ENCODE measurements at places on chromosomes 7 and 10. TPM values are rescaled to one million over a fixed set of nuclear protein-coding genes. Genes with fewer than 3 reads are reported as not detected.

DNA sequence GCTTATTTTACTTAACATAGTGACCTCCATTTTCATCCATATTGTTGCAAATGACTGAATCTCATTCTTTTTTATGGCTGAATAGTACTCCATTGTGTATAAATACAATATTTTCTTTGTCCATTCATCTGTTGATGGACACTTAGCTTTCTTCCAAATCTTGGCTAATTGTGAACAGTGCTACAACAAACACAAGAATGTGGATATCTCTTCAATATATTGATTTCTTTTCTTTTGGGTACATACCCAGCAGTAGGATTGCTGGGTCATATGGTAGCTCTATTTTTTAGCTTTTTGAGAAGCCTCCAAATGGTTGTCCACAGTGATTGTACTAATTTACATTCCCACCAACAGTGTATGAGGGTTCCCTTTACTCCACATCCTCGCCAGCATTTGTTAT, 58.0 kb downstream of the CREB5 start:
- no peak for DNase-seq

DNA sequence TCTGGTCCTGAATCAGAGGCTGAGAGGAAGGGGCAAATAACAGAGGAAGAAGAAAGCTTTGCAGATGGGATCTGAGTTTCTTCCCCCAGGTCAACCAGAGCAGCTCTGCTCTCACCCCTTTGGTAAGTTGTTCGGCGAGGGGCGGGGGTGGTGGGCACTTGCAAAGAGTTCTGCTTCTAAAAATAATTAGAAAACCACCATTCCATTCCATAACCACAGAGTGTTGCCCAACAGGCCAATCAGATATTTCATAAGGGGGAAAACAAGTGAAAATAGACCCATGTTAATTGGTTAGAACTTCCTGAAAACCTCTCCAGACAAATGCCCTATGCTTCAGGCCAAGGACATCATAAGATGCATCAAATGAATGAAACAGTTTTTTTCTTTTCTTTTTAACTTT, 43.6 kb upstream of the R3HCC1L start:
- no peak for DNase-seq

GRCh38 chr10:29820890-29821461, 186.2 kb upstream of the SVIL start:
- peak; percentile 90 for DNase-seq

GRCh38 chr10:103802081-103802480, 53.3 kb downstream of the SH3PXD2A start:
- DNase-seq = no peak

GRCh38 chr7:76069238-76069638, 21.3 kb downstream of the MDH2 start:
- DNase-seq = no peak

DNA sequence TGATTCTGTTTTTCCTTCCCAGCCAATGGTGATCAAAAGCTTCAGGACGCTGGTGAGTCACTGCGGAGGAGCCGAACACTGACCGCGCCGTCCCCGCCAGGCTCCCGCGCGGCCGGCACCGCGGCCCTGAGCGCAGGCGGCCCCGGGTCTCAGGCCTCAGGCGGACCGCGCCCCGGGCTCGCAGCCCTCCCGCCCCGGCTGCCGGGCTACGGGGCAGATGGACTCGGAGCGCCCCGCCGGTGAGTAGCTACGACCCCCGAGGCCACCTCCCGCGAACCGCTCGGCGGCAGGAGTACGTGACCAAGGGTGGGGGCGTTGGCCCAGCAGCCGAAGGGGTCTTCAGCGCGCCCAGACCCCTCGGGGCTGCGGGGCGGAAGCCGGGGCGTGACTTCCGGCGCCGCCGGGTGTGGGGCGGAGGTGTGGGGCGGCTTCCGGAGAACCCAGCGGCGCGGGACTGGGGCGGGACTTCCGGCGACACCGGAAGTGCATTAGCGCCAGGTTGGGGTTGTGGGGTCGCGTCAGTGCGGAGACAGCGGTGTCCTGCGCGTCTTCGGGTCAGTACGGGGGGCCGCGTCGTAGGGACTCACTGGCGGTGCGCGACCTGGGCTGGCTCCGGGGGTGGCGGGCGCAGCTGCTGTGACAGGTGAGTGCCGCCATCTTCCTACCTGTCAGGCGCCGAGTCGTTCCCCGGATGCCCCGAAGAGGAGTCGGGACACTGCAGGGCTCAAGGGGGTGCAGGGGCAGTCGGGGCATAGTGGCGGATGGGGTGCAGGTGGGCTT, at the start of gene WDR37:
TSS of gene WDR37 (plus strand) at position 60 of the 780 bp plus-strand sequence. CDS start 15,771 bp downstream, outside the sequence.
- peak; percentile 96 for DNase-seq

- no peak for DNase-seq
Measured at GRCh38 chr7:35805876-35806275, 5.0 kb downstream of the SEPTIN7 start.

- DNase-seq = no peak
Measured at GRCh38 chr7:25887266-25887665, 264.7 kb upstream of the NFE2L3 start.

GRCh38 chr10:21953585-21954057, 49.9 kb downstream of the DNAJC1 start:
- DNase-seq = no peak

DNA sequence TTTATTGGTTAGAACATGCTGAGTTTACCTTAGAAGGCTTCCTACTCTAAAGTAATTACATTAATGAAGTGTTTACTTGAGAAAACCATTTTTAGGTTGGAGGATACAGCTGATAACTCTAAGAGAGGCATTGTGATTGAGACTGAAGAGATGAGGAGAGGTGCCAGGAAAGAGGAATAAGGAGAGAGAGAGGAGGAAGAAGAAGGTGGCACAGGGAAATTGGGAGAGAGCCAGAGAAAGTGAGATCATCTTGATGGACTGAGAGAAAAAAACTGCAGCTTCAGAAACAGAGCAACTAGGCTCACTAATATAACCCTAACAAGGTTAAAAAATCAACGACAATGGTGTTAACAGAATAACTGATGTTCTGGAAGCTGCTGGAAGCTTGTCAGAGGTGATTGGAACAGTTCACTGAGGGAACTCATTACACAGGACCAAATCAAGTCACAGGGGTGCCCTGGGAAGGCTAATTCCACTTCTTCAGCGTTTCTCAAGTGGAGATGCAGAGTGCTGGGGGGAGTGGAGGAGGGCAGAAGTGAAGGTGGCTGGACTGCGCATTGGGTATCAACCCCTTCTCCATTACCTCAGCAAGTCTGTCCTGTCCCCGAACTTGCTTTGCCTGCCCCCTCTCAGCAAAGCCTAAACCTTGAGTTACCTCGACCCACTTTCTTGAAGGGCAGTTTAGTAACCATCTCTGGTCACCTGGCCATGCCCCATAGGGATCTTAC, 6.9 kb upstream of the SORBS1 start:
- no peak for DNase-seq

- DNase-seq = no peak
Measured at GRCh38 chr7:142950235-142950634, 11.0 kb downstream of the LLCFC1 start.

DNA sequence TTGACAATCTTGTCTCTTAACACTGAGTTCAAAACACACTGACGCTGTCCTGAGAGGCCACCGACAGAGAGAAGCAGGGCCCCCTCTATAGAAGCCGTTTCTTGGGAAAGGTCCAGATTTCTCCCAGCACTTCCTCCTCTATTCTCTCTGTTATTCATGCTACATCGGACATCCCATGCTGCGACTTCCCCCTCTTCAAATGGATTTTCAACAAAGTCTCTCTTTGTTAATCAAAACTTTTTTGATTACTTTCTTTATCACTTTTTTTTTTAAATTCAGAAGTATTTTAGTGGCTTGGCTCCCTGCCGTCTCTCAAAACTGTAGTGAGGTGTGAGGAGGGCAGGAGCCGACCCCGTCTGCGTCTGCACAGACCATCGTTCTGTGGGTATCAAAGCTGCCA, 298.9 kb upstream of the PITRM1 start:
- DNase-seq = no peak

DNA sequence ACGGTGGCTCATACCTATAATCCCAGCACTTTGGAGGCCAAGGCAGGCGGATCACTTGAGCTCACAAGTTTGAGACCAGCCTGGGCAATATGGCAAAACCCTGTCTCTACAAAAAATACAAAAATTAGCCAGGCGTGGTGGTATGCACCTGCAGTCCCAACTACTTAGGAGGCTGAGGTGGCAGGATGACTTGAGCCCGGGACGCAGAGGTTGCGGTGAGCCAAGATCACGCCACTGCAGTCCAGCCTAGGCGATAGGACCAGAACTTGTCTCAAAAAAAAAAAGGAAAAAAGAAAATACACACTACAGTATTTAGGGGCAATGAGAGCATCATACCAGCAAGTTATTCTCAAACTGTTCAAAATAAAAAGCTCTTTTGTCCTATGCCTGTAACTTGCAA, 59.5 kb downstream of the ABI1 start:
- DNase-seq = no peak

GRCh38 chr10:49074836-49075682, 40.3 kb downstream of the VSTM4 start:
- no peak for DNase-seq

GRCh38 chr7:118185163-118185860, 1.3 kb downstream of the LSM8 start:
- DNase-seq = no peak

DNA sequence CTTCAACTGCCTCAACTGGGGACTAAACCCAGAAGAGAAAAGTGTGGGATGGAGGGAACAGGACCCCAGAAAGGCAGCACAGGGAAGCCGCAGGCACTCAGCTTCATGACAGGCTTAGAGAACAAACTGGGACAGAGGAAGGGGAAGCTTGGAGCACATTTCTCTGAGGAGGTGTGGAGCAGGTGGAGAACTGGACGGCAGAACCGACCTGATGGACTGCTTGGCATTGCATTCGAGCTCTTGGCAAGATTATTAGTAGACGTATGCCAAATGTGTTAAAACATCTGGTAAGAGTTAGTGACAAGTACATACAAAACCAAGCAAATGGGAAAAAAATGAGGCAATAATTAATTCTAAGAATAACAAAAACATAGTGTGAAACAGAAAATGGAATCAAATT, 335.7 kb downstream of the SFMBT2 start:
- DNase-seq = no peak

- no peak for DNase-seq
Measured at GRCh38 chr7:40298421-40298820, 163.6 kb downstream of the SUGCT start.

DNA sequence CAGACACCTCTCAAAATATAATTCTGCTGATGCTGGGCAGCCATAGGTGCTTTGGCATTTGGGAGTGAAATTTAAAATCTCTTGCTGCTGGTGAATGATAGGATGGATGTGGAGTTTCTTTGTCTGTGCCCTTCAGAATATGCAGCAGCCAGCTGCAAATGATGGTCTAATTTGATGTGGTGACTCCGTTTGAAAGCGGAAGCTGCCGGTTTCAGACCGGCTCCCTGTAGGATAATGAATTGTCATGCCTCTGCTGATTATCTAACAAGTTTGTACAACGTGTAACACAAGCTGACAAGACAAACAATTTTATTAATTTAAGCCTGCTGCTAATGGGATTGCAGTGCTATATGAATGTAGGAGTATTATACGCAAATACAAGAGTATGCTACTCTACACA, 103.5 kb downstream of the SND1 start:
- no peak for DNase-seq

- DNase-seq = no peak
Measured at GRCh38 chr10:50937230-50937907, 51.9 kb upstream of the A1CF start.

GRCh38 chr10:48414778-48415177, 108.3 kb downstream of the MAPK8 start:
- no peak for DNase-seq

GRCh38 chr7:44408596-44408995, 81.9 kb downstream of the NUDCD3 start:
- no peak for DNase-seq

DNA sequence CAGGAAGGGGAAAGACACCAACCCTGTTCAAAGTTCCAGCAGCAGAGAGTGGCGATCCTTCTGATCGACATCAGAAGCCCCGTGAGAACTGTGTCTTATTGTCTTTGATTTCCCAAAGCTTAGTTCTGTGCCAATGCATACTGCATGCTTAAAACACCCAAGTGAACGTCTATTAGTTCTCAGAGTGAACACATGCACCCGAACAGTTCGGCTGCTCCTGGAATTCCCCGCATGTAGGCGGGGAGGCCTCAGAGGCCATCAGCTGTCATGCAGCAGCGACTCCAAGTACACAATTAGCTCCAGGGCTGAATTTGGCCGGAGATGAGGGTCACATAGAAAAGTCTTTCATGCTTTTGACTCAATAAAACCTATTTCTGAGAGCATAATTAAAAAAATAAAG, 276.9 kb downstream of the ZMYND11 start:
- DNase-seq = no peak

DNA sequence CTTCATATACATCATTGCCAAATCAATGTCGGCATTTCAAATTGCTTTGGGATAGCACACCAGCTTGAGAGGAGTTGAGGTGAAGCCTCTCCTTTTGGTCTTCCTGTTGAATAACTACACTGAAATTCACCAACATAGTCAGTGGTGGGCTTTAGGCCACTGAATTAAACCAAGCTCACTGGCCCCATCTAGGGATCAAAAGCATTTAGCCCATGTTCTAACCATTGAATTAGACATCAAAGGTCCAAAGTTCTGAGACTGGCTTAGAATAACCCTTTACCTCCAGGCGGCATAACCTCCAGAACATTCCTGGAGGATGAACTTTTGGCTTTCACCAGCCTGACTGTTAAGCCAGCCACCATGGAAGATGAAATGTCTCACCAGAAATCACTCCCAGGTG, 54.6 kb downstream of the BPGM start:
- DNase-seq = no peak

DNA sequence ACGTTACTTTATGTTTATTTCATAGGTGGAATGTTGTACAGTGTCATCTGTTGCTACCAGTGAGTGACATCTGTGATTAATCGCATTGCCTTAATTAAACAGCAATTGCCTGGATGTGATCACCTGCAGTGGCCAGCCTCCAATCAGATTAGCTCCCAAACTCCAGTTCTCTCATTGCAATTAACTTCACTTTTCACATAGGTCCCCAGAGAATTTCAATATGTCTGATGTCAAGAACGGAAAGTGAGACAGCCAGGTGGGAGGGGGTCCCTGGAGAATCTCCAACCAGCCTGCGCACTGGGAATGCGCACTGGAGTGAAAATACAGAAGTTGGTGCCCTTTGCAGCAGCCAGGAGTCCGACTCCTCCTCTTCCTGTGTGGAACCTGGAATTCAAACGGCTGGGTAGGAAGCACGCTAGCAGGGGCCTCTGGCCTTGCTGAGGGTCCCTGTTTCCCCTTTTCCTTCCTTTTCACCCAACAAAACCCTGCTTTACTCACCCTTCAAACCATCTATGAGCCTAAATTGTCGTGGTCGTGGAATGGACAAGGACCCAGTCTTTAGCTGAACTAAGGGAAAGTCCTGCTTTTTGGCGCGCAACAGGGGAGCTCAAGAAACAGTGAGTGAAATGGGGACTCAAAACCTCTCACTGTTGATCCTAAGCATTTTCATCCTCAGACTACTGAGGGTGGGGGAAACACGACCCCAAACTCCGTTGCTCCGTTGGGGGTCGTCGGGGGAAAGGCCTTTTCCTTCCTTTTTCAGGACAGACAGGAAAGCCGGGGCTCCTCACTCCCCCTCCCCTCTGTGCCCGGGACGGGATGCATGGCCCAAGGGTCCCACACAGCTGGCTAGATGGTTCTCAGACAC, 1355.5 kb upstream of the LRRTM3 start:
- DNase-seq = peak; percentile 81

FAM25G gene
- not detected for total RNA-seq

ARMC10 gene
- total RNA-seq = 35.4 TPM

ALOX5 gene
- 20.1 TPM for total RNA-seq

TECTB gene
- not detected for total RNA-seq

CTAGE8 gene
- total RNA-seq = 0.60 TPM

XRCC2 gene
- total RNA-seq = 0.51 TPM

CASTOR2 gene
- total RNA-seq = 24.8 TPM

DNA2 gene
- 2.0 TPM for total RNA-seq

LRRC61 gene
- 2.6 TPM for total RNA-seq

WDR86 gene
- 4.1 TPM for total RNA-seq

TMEM229A gene
- total RNA-seq = not detected

CAV2 gene
- total RNA-seq = 102 TPM
